AG09309 (cell line): ENCODE measurements at places on chromosomes 13 and 19.

DNA sequence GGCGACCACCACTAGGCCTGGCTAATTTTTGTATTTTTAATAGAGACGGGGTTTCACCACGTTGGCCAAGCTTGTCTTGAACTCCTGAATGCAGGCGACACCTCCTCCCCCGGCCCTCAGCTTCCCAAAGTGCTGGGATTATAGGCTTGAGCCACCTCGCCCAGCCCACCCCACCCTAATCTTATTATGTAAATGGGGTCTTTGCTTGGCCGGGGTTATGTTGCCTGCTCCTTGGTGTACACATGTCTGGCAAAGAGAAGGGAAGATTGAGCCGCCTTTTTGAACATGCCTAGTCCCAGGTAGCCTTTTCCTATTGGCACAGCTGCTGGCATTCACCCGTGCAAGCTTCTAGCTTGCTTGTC lies 106.8 kb downstream of the KCTD15 start:
- DNase-seq, result no peak

- no peak for DNase-seq
Observed at GRCh38 chr13:50378509-50379044, 363.3 kb downstream of the KCNRG start.

- no peak for DNase-seq
Observed at GRCh38 chr13:102039264-102039663, 362.6 kb downstream of the FGF14 start.

- DNase-seq, result no peak
Observed at GRCh38 chr13:93290503-93290902, 63.9 kb downstream of the GPC6 start.

- DNase-seq, result no peak
Observed at GRCh38 chr13:44271915-44272341, 101.7 kb upstream of the SERP2 start.

DNA sequence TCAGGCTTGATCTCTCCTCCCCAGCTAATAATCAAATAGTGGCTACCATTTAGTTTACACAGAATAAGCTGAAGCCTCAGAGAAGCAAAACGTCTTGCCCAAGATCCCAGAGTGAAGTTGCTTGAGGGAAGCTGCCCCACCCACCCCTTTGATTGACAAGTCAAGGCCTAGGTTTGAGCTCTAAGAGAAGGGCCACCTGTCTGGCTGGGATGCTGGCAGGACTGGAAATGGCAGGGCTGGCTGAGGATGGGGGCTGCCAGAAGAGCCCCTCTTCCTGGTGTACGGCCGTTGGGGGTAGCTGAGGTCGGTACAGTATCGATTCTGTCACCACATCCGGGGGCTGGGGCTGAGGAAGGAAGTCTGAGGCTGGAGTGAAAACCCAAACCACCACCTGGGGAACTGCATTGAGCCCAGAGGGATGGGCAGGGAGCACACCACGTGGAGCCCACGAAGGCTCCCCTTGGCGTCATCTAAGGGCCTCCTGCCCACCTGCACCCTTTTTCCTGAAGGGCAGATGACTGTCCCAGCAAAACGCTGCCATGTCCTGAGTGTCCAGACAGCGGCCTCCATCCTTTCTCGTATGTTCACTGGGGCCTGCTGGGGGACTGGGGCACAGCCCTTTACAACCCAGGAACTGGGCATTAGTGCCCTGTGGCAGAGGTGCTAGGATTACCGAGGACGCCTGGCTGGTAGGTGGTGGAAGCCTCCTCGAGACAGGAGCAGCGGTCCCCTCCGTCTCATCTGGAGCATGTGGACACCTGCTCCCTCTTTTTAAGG lies 1.4 kb upstream of the PRKD2 start:
- no peak for DNase-seq

- no peak for DNase-seq
Observed at GRCh38 chr13:54989418-54989817, 1960.8 kb downstream of the OLFM4 start.

DNA sequence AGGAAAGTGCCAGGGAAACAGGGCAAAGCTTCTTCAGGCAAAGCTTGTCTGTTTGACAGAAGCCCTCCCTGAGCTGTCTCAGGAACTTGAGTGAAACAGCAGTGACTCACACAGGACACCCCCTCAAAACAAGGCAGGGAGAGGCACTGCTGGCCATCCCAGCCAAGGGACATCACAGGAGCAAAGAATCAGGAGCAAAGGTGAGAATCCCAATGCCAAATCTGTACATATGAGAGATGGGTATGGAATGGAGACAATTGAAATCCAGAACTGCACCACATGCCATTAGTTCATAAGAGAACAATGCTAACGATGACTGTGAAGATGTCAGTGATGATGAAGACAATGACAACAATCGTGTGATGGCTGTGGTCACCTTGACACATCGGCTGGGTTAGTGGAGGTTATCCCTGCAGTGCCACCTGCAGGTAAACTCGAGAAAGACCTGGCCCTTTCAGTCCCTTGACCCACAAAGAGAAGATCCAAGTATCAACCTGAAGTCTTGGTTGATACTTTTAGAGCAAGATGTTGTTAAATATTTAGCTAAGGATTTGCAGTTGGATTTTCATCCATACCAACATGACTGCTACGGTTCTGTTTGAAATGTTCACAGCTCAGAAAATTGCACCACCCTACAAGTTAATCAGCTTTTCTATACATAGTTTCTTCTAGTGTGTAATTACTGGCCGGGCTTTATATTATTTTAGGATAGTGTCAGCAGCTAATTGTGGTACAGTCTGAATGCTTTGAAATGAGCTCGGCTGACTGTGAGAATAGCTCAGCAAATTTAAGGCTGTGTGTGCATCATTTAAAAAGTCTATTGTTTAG lies 42.0 kb upstream of the IPO5 start:
- no peak for DNase-seq

DNA sequence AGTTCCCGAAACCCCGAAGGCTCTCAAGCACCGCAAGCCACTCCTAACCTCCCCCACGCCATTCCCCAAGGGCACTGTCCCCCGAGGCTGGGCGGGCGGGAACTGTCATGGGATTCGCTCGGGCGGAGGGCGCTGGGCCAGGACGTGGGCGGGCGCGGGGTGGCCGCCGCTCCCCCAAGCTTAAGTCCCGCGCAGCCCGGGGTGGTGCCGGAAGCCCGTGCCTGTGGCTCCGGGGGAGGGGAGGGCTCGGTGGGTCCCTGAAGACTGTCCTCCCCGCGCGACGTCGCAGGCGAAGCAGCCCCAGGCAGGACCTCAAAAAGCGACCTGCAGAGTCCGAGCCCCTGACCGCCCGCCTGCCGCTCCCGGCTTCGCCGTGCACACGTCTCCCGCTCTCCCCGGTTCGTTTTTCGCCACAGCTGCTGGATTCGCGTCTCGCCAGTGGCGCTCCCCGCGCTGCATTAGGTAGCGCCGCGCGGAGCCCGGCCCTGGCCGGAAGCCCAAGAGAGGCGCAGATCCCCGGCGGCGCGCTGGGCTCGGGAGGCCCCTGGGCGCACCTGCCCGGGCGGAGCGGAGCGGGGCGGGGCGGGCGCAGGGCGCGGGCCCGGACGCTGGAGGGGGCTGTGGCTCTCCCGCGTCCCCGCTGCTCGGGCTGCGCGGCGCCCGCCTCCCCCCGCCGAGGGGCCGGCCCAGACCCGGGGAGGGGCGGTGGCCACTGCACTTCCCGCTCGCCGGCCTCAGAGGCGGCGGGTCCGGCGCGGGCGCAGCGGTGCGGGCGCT lies at the start of gene FARP1:
Gene FARP1, plus strand, starts transcription at position 715 of the 777 bp plus-strand sequence. CDS start 70,149 bp downstream, outside the sequence.
- DNase-seq, result no peak

- DNase-seq, result no peak
Observed at GRCh38 chr19:43759515-43759914, 4.8 kb upstream of the SMG9 start.

GRCh38 chr19:48925240-48925843 lies 8.2 kb upstream of the DHDH start:
- peak; percentile 69 for DNase-seq

GRCh38 chr19:16333001-16333586 lies 8.5 kb downstream of the KLF2 start:
- DNase-seq, result no peak

- DNase-seq, result no peak
Observed at GRCh38 chr19:50959731-50960500, 7.1 kb upstream of the KLK5 start.

GRCh38 chr13:90979059-90979458 lies 368.4 kb upstream of the MIR17HG start:
- DNase-seq, result no peak

DNA sequence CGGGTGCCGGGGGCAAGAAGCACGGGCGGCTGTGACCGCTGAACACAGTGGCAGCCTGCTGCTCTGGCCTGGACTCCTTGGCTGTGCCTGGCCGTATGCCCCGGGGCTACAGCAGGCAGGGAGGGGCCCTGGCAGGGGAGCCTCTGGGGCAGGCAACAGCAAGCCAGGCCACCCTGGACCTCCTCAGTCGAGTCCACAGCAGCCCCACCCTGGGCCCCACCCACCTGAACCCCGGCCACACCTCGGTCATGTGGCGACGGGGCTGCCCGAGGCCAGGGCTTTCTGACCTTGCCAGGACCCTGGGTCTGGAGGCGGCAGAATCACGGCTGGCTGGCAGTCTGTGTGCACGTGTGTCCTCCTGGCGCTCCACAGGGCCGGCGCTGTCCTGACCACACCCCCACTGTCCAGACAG lies 8.7 kb downstream of the CILP2 start:
- no peak for DNase-seq

- DNase-seq, result no peak
Observed at GRCh38 chr19:35294859-35295791, 3.2 kb downstream of the MAG start.
